Stimulated activated naive CD4-positive, alpha-beta T cell treated with Interleukin-2 at 50 U/mL for 16 hours (primary cell): ENCODE measurements at places on chromosomes 6 and 20.

DNA sequence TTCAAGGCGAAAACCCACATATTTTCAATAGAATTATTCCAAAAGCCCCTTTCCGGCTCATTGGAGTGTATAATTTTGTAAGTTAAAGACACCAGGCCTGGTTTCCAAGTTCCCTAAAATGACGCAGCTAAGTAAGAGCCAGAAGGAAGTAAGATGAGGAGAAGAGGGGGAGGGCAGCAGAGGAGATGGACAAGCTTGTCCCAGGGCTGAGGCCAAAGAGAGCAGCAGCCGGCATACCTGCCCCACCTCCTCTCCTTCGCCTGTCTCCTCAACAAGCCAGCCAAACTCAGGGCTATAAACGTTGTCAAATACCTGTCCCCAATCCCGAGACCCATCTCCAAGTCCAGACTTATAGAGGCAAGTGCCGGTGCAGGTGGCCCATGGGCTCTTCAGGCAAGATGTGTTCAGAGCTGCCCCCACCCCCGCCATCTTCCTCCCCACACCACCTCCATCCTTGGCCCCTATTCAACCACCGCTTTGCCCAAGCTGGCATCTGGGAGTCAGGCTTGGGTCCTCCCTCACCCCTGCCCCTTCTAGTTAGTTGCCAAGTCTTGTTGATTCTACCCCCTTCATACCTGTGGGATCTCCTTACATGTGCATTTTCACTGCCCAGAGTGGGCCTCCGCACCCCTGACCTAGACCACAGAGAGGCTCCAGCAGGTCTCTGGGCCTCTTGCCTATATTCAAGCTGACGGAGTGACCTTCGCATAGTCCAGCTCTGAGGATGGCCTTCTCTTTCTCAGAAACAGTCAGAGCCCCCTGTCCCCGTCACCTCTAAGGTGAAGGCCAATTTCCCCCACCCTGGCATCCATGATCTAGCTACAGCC is 75.7 kb upstream of the SIRPA start:
- DNase-seq: no peak

GRCh38 chr20:47356526-47357295 is at the start of gene ZMYND8:
TSS of gene ZMYND8 (minus strand) at chr20:47356699. CDS start at chr20:47356670, 29 bp downstream.
- peak; percentile 82 for DNase-seq

GRCh38 chr6:5776104-5776503 is 230.6 kb downstream of the NRN1 start:
- DNase-seq: no peak

- no peak for DNase-seq
Measured at GRCh38 chr6:100138346-100139022, 144.5 kb upstream of the MCHR2 start.

- DNase-seq: no peak
Measured at GRCh38 chr6:118744261-118744941, 93.0 kb upstream of the CEP85L start.

DNA sequence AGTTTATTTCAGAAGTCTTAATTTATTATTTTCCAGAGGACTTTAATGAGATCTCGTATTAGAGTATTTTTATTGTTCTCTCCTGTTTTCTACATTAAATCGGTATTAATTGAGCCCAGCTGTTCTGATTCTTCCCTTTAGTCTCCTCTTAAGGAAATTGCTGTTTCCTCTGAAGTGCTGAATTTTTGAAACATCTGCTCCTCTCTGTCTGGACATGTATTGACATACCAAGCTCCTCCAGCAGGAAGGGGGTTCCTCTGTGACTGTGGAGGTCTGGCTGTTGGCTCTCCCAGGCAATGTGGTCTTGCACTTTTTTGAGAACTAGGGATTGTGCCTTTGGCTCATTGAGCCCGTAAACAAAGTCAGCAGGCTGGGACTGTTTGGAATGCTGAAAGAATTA is 74.9 kb downstream of the MAP3K4 start:
- no peak for DNase-seq

- DNase-seq: no peak
Measured at GRCh38 chr20:6348908-6349307, 226.1 kb upstream of the FERMT1 start.

DNA sequence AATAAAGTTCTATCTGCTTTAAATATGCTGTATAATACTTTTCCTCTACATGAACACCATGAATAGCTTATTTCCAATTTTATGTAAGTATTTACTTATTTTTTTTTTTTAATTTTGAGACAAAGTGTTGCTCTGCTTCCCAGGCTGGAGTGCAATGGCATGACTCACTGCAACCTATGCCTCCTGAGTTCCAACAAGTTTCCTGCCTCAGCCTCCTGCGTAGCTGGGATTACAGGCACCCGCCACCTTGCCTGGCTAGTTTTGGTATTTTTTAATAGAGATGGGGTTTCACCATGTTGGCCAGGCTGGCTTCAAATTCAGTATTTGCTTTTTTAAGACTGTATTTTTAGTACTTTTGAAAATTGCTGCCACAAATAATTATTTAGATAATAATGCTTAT is 1365.9 kb downstream of the GRIK2 start:
- no peak for DNase-seq

DNA sequence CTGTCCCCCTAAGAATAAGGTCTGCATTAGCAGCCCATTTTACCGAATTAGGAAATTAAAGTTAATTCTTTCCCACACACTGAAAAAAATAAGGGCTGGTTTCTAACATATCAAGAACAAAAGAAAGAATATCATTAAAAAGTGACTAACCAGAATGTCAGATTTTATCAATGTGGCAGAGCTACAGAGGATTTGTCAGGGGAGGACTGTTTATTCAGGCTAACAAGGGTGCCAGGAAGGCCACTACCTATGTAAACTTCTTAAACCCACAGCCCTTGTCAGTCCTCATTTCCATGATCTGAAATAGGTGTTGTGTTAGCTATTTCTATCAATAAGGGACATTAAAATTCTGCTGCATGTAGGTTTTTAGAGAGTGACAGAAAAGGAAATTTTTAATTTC is 76.4 kb downstream of the BACH2 start:
- no peak for DNase-seq

DNA sequence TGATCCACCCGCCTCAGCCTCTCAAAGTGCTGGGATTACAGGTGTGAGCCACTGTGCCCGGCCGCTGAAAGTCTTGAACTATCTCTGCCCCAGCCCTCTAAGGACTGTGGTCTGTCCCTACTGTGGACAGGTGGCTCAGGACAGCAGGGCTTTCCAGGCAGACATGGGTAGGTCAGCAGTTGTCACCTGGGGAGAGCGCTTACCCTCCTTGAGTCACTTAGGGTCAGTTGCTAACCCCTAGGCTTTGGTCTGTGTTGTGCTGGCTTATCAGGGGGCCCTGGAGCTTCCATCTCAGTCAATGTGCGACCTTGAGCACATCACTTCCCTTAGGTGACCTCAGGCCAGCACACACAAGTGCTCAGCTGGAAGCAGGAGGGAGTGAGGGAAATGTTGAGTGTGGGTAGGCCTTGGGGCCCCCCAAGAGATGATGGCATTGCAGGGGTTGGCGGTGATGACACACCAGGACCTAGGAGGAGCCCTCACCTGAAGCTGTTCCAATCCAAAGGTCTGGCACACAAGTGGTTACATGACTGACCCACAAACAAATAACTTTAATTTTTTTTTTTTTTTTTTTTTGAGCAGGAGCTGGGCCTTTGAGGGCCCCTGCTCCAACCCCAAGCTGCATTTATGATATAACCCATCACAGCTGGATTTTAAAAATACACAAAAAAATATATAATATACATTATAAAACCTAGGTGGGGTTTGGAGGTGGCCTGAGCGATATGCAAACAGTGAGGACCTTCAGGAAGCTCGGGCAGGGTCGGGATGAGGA is 5.1 kb downstream of the RPL10A start:
- DNase-seq: no peak

GRCh38 chr6:30688569-30688968 is 2.1 kb upstream of the PPP1R18 start:
- no peak for DNase-seq

DNA sequence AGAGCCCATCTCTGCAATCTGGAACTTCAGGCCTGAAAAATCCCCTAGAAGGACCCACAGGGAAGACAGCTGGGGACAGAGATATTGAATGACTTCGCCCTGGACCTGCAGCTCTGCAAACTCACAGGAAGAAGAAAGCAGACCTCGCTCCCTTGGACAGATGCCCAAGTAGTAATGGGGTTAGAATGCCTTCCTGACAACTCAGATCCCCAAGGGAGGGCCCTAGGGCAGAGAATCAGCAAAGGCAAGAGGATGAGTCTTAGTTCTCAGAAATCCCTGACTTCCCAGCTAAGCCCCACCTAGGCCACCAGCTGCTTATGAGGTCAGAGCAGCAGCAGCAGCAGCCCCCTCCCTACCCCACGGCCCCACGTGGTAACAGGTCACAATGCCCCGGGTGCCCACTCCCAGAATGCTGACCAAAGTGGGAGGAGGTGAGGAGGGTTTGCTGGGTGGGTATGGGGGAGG is at the start of gene C20orf141:
TSS of gene C20orf141 (plus strand) at position 401 of the 465 bp plus-strand sequence. CDS start 198 bp downstream, outside the sequence.
- no peak for DNase-seq

GRCh38 chr6:122754191-122754731 is 25.3 kb upstream of the FABP7 start:
- no peak for DNase-seq

- peak; percentile 33 for DNase-seq
Measured at GRCh38 chr20:51372176-51372803, 170.2 kb downstream of the NFATC2 start.

DNA sequence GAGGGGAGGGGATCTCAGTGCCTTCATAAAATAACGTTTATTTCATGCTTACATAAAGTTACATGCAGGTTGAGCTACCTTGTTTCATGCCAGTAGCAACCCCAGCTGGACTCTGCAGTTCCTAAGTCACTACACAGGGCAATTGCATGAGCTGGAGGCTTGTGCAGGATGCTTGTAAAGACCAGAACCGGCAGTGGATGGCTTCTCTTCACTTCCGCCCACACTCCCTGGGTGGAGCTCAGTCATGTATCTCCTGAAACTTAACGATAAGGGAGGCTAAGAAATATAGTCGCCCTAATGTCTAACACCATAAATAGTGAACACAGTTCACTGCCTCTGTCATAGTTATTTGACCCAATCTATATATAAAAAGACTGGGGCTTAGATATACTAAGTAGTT is 99.4 kb upstream of the RAB32 start:
- no peak for DNase-seq

DNA sequence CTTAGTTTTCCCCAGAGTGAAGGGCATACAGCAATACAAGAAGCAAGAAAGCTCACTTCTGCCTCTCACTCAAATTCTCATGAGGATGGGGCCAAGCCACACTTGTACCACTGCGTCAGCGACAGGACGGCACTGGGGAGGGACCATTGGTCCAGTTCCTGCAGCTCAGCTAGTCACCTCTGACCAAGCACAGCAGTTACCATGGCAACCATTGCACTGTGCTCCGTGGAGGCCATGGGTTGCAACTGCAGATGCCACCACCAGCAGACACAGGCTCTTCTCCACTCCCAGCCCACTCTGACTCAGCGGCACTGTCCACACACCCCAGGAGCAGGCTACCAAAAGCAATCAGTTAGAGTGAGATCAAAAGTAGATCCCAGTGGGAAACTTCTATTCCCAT is 441.1 kb upstream of the ARID1B start:
- no peak for DNase-seq

- no peak for DNase-seq
Measured at GRCh38 chr20:25461786-25462545, 54.5 kb downstream of the GINS1 start.
